Renal cortical epithelial cell (primary cell): ENCODE measurements at places on chromosomes 5 and 9. TPM values are rescaled to one million over a fixed set of nuclear protein-coding genes. Genes with fewer than 3 reads are reported as not detected.

GABRB2 gene
- total RNA-seq, result not detected in 2 replicates

- DNase-seq, result peak; percentile 54
These were observed 152.1 kb downstream of the UNC13B start for GRCh38 chr9:35313916-35314315.

THBS4 gene
- 0.55 and 0.87 TPM in 2 replicates for total RNA-seq

DNA sequence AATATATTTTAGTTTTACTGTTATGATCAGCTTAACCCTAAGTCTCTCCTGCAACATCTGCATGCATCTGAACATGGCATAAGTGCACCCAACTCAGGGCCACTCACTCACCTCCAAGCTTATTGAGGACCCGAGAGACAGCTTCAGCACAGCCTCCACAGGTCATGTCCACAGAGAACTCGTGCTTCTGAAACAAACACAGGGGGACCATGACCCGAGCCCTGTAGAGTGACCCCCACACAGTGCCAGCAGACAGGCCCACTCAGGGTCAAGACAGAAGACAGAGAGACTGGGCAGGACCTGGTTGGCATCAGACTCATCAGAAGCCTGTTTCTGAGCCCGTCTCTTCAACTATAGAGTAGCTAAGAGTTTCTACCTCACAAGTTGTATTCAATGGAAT is 6.8 kb downstream of the ATOX1 start:
- DNase-seq, result no peak

GABRA1 gene
- total RNA-seq, result not detected in 2 replicates

GRCh38 chr5:56986626-56986947 is 34.7 kb upstream of the MIER3 start:
- peak; percentile 90 for DNase-seq

DNA sequence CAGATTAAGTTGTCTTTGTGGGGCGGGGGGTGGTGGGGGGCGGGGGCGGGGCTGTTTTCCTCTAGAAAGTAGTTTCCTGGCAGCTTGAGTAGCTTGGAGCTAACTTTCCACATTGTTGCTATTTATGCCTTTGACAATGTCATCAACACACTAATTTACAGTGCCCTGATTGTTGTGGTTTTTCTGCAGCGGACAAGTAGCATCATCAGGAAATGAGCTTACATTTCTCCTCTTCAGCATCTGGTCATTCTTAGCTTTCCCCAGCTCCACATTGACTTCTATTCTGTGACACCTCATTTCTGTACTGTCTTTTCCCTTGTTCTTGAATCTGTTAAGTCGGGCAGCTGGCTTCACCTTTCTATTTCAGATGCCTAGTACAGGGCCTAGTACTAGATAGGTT is 112.3 kb upstream of the RAD23B start:
- DNase-seq, result no peak

DNA sequence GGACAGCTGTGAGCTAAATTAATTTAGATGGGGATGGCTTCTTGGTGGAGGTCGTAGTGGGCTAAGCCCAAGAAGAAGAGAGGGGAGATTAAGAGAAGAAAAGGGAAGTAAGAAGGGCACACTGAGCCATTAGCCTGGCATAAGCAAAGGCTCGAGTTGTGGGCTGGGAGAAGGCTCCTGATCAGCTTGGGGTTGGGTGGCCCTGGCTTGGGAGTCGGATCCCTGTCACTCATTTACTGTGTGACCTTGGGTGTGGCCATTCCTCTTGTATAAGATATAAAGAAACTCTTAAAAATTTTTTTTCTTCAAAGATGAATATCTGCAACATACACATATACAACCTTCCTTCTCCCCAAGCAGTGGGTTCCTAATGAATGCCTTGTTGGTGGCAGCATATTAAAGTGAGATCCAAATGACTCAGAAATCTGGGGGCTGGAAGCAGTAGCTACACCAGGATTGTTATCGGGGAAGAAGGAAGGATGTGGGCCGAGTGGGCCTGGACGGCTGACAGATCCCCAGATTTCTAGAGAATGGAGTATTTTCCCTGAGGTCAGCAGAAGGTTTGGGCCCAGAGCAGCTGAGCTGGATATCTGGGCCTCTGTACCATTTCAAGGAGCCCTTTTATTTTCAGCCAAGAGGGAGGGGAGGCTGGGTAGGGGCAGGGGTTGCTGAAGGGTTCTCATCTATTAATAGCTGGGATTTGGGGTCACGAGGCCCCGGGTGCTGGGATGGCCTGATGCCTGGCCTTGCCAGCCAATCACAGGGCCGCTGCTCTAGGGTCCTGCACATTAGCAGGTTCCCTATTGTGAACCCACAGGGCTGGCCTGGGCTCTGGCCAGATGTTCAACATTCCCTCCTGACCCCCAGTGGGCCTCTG is 52.1 kb downstream of the PPARGC1B start:
- no peak for DNase-seq

PLK2 gene
- 830 and 1,372 TPM in 2 replicates for total RNA-seq

- no peak for DNase-seq
These were observed 31.7 kb upstream of the LRRC14B start for GRCh38 chr5:159448-160172.

RAD17 gene
- 26.0 and 29.5 TPM in 2 replicates for total RNA-seq

GRCh38 chr5:18487928-18488480 is 853.7 kb downstream of the TAF11L14 start:
- no peak for DNase-seq

- DNase-seq, result peak; percentile 40
These were observed 453.8 kb upstream of the ZNF608 start for GRCh38 chr5:125199968-125200865.

DNA sequence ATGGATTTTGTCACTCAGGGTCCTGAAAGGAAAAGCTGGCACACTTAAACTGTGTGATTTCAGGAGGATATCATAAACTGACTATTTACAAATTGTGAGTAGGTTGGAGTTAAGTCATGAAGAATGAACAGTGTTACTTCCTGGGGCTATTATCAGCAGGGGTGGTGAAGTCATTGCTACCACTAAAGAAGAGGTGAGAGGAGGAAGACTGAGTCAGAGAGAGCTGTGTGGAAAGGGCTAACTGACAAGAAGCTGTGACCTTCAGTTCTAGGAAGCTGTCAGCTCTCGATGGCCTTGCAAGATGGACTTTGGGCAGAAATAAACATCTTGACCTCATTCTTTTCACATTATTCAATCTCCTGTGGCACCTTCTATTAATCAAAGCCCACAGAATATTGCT is 72.3 kb upstream of the STARD4 start:
- peak; percentile 87 for DNase-seq

GRCh38 chr5:162209005-162209605 is 141.5 kb downstream of the GABRG2 start:
- peak; percentile 53 for DNase-seq

- DNase-seq, result no peak
These were observed 170.2 kb downstream of the RANBP17 start for GRCh38 chr5:171031977-171032376.

DNA sequence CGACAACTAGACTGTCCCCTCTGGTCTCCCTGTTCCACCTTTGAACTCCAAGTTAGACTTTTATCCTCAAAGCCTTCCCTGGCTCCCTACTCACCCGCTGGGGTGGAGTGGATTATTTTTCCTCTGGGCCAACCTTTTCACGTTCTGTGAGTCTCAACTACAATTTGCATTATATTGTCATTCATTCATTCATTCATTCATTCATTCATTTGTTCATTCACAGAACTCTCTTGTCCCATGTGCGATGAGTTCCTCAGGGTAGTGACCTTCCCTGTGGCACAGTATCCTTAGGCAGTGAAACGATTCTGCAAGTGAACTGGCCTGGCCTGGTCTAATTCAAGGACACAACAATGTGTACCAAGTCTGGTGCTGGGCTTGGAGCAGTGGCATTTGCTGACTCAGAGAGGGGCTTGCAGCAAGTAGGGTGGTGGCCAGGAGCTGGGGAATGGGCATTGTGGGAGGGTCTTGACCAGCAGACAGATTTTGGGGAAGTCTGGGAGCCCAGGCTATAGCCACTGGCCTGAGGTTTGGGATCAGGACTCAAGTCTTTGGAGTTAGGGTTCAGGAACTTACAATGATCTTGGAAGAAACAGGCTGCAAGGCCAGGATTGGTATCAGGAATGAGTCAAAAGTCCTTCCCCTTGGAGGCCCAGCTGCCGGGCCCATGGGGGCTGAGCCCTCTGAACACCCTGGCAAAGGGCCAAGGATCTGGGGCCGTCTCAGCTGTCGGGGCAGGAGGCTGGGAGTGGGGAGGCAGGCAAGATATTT is 37.2 kb upstream of the COL15A1 start:
- no peak for DNase-seq

- DNase-seq, result peak; percentile 64
These were observed 6.6 kb upstream of the FAM151B start for GRCh38 chr5:80481019-80481893.

PCDH12 gene
- 0.35 and 0.45 TPM in 2 replicates for total RNA-seq
